ENCODE measurements at places on chromosomes 6 and 20. TPM values are rescaled to one million over a fixed set of nuclear protein-coding genes. Genes with fewer than 3 reads are reported as not detected.

- no peak overlapping the region for H3K4me3 ChIP-seq
- no peak overlapping the region for H3K27ac ChIP-seq
- H3K27me3 ChIP-seq = no peaks in the 10 kb centered on the region
- peaks cover 95% of the 10 kb centered on the region for H3K36me3 ChIP-seq
Measured at GRCh38 chr6:82183642-82184282, 63.8 kb downstream of the IBTK start.

DNA sequence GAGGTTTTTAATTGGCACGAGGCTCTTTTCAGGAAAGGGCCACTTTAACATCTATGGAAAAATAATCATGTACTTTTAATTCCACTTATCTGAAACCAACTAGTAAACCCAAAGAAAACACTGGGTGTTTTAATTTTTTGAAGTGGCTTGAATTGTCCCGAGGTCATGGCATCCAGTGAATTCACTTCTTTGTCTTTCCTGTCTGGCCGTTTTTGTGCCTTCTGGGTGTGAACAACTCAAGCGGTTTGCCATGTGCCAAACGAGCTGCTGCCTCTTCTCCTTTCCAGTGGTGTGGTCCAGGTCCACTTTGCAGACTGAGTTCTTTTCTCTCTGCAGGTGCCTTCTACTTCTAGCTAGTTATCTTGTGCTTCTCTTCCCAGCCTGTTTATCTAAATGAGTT lies 117.5 kb downstream of the PLCB4 start:
- no peaks in the 10 kb centered on the region for H3K36me3 ChIP-seq
- no peaks in the 10 kb centered on the region for H3K4me1 ChIP-seq
- no peak overlapping the region for H3K27ac ChIP-seq
- H3K27me3 ChIP-seq = no peaks in the 10 kb centered on the region
- H3K4me3 ChIP-seq = no peak overlapping the region

DNA sequence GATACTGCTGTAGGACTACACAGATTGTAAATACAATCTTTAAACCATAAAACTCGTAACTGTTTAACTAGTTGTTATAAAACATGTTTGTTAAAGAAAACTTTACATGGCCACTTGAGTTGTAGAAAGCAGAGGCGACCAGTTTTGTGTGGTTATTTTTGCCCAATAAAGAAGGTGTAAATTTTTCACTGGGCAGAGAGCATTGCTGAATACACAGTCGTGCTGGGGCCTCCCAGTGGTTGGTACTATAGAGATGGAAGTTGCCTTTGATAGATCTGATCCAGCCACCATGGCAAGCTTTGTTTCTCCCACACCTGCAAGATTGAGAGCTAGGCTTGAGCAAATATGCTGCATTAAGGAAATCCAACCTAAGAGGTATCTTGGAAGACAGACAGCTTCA lies 34.0 kb upstream of the YWHAB start:
- no peaks in the 10 kb centered on the region for H3K36me3 ChIP-seq
- DNase-seq = no peak
- no peak overlapping the region for H3K4me3 ChIP-seq
- peaks cover 47% of the 10 kb centered on the region for H3K27me3 ChIP-seq

GRCh38 chr6:133767357-133767970 lies 121.4 kb upstream of the TCF21 start:
- no peaks in the 10 kb centered on the region for H3K27me3 ChIP-seq
- H3K36me3 ChIP-seq = no peaks in the 10 kb centered on the region
- DNase-seq = no peak

GRCh38 chr6:109795994-109796555 lies 105.0 kb downstream of the FIG4 start:
- no peak for DNase-seq
- H3K27me3 ChIP-seq = no peaks in the 10 kb centered on the region
- peaks cover 10% of the 10 kb centered on the region for H3K36me3 ChIP-seq

DNA sequence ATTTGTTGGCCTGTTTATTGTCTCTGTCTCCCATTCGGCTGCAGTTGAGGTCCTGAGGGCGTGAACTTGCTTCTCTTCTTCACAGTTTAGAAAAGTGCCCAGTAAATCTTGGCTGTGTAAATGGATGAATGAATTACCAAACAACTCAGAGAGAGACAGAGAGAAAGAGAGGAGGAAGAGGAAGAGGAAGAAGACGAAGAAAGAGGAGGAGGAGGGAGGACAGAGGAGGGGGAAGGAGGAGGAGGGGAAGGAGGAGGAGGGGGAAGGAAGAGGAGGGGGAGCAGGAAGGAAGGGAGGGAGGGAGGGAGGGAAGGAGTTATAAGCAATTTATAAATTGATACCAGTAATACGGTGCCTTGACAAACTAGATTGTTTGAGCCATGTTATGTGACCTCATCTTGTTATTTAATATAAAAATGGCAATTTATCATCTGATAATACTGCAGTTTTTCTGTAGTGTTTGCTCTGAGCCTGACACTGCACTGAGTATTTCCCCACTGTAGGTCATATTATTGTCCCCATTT lies 18.7 kb downstream of the HCK start:
- DNase-seq = no peak
- no peak overlapping the region for H3K27ac ChIP-seq
- H3K27me3 ChIP-seq = peaks cover 49% of the 10 kb centered on the region
- H3K4me3 ChIP-seq = no peak overlapping the region
- peaks cover 7% of the 10 kb centered on the region for H3K4me1 ChIP-seq

DNA sequence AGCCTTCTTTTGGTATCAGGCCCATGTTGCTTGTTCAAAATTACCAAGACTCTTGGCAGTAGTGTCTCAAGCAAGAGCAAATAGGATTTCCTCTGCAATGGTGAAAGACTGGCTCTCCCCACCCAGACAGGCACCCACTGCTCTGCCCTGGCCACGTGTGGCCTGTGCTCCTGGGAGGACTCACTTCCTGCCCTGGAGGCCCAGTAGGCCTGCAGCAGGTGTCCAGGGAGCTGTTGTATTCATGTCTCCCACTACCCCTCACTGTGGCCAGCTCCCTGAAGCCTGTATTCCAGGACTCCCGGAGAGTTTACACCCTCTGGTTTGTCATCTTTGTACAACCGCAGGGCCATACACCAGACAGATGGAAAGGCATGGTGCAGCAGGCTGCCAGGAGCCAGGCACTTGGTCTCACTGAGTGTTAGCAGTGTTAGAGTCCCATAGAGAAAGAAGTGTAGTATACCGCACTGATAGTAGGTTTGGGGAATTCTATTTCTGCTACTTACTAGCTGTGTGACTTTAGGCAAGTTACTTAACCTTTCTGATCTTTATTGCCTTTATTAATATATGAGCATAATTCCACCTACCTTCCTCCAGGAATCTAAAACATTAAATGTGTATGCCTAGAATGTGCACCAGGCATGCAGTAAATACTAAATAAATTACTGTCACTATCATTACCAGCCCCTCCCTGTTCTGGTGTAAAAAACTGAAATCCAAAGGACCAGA lies 159.7 kb downstream of the TMEM242 start:
- H3K27me3 ChIP-seq = no peaks in the 10 kb centered on the region
- no peak overlapping the region for H3K4me3 ChIP-seq
- peaks cover 32% of the 10 kb centered on the region for H3K36me3 ChIP-seq
- no peaks in the 10 kb centered on the region for H3K4me1 ChIP-seq
- no peak for DNase-seq

- H3K4me3 ChIP-seq = no peak overlapping the region
- H3K27me3 ChIP-seq = peaks cover 50% of the 10 kb centered on the region
- no peaks in the 10 kb centered on the region for H3K4me1 ChIP-seq
- no peak for DNase-seq
Measured at GRCh38 chr6:13024616-13025015, 303.7 kb downstream of the TBC1D7 start.

GRCh38 chr6:112332274-112332673 lies 14.9 kb upstream of the RFPL4B start:
- peaks cover 28% of the 10 kb centered on the region for H3K4me1 ChIP-seq
- no peak overlapping the region for H3K4me3 ChIP-seq
- H3K27me3 ChIP-seq = no peaks in the 10 kb centered on the region

DNA sequence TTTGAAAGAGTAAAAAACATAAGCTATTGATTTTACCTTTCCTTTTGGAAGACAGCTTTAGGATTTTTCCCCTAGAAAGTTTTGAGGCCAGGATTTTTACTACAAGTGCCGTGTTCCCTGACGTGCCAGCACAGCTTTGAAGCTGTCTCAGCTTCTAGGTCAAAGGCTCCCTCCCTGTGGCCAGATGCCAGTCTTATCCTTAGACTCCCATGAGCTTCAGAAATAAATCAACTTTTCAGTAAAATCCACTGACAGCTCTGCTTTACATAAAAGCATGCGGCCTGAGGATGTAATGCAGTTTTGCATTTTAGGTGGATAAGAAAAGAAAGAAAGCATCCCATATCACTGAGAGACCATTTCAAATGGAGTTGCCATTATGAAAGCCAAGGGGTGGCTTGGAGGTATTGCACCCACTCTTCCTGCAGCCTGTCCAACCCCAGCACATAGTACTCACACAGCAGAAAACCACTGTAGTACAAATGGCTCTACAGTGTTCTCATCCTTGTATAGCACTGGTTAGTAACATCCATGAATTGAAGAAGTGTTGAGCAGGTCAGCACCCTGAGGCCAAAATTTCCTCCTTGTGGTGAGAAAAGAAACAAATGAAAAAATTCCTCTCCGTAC lies 15.2 kb upstream of the ATXN1 start:
- no peaks in the 10 kb centered on the region for H3K4me1 ChIP-seq
- no peaks in the 10 kb centered on the region for H3K36me3 ChIP-seq
- H3K4me3 ChIP-seq = no peak overlapping the region
- no peak overlapping the region for H3K27ac ChIP-seq

GRCh38 chr20:8509809-8510208 lies 377.7 kb downstream of the PLCB1 start:
- H3K4me1 ChIP-seq = peaks cover 13% of the 10 kb centered on the region
- H3K27me3 ChIP-seq = no peaks in the 10 kb centered on the region

DNA sequence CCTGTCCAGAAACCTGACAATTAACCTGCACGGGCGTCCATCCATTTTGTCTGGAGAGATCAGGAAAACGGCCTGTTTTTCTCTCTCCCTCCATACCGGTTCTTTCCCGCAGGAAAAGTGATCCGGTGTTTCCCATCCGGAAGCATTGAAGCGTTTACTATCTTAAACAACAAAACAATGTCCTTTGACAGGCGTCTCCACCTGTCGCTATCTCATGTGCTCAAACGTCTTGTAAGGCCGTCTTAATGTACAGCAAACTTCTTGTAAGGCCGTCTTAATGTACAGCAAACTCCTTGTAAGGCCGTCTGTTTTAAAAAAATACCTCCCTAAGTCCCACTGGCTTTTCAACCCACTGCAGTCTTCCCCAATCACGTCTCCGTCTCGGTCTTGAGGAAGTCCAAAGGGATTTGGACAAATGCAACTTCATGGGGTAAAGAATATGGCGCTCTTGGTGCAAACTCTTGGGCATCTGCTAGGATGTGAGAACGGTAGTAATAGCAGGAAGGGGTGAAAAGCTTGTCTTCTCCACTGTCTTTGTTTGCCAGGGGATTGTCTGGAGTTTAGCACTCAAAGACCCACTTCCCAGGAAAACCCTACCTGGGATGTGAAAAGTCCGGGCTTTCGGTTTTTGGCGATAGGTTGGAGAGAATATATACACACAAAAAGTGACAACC lies 29.9 kb upstream of the TRIM27 start:
- peak; percentile 22 for DNase-seq
- H3K4me1 ChIP-seq = peaks cover 7% of the 10 kb centered on the region
- peak overlapping the region; percentile 51 for H3K27ac ChIP-seq
- H3K36me3 ChIP-seq = peaks cover 19% of the 10 kb centered on the region

DNA sequence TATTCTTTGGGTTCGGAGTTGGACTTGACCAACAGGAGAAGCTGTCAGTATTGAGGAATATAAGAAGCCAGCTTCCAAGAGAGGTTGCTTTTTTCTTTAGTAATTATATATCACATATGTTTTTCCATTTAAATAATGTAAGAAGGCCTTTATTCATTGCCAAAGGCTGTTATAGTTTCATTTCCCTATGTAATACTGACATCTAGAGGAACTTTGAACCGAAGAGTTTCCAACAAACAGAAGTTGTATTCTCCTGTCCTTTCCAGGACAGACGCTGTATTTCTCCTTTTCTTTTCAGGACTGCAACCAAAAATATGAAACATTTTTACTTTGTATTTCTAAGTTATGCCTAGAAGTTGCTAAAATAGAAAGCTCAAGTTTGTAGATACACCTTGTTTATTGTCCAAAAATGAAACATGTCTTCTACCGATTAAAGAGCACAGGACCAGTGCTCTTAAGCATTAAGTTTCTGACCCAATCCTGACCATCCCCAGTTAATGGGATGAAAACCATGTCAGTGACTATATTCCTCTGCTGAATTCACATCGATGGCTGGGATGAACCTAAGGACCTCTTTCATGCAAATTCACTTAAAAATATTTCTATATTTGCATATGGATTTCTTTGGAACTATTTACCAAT lies 55.1 kb downstream of the MYLK4 start:
- H3K36me3 ChIP-seq = no peaks in the 10 kb centered on the region
- no peak overlapping the region for H3K4me3 ChIP-seq
- no peaks in the 10 kb centered on the region for H3K27me3 ChIP-seq
- no peaks in the 10 kb centered on the region for H3K4me1 ChIP-seq
- peak; percentile 43 for DNase-seq
- no peak overlapping the region for H3K27ac ChIP-seq

GRCh38 chr6:114989279-114989964 lies 646.6 kb upstream of the HS3ST5 start:
- no peaks in the 10 kb centered on the region for H3K4me1 ChIP-seq
- no peaks in the 10 kb centered on the region for H3K27me3 ChIP-seq
- H3K4me3 ChIP-seq = no peak overlapping the region

GRCh38 chr6:19301980-19302379 lies 535.2 kb upstream of the ID4 start:
- peak; percentile 14 for DNase-seq
- H3K36me3 ChIP-seq = no peaks in the 10 kb centered on the region
- H3K27ac ChIP-seq = no peak overlapping the region
- H3K4me3 ChIP-seq = no peak overlapping the region
- no peaks in the 10 kb centered on the region for H3K27me3 ChIP-seq
- peaks cover 13% of the 10 kb centered on the region for H3K4me1 ChIP-seq

GRCh38 chr6:170180671-170181337 lies 110.1 kb downstream of the DLL1 start:
- peaks cover 14% of the 10 kb centered on the region for H3K27me3 ChIP-seq
- peaks cover 10% of the 10 kb centered on the region for H3K36me3 ChIP-seq
- no peak for DNase-seq
- H3K27ac ChIP-seq = no peak overlapping the region
- no peak overlapping the region for H3K4me3 ChIP-seq

DNA sequence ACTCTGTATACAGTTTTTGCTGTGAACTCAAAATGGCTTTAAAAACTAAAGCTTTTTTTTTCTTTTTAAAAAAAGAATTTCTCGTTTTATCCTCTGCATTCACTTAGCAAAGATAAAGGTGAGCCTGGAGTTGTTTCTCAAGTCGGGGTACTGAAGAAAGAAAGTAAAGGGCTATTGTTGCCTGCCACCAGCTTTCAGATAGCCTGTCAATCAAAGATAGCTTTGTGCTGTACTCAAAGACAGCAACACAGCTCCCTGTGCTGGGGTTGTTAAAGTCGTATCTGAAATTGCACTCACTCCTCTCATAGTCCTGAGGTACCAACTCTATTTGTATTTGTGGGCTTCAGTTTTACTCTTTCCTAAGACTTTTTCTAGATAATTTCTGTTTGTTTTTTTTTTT lies 710.1 kb upstream of the ID4 start:
- no peaks in the 10 kb centered on the region for H3K27me3 ChIP-seq
- no peaks in the 10 kb centered on the region for H3K4me1 ChIP-seq
- H3K27ac ChIP-seq = no peak overlapping the region
- no peak overlapping the region for H3K4me3 ChIP-seq
- no peak for DNase-seq
- H3K36me3 ChIP-seq = no peaks in the 10 kb centered on the region

The TMEM239 gene
- total RNA-seq = not detected

The PRICKLE4 gene
- total RNA-seq = 0.93 TPM

The GCNT2 gene
- 0.63 TPM for total RNA-seq

The PMEPA1 gene
- total RNA-seq = 68.5 TPM

The SLC39A7 gene
- 187 TPM for total RNA-seq

The GPLD1 gene
- total RNA-seq = 0.16 TPM
